Colonic mucosa (tissue), 4 donors: ENCODE measurements at places on chromosomes 1 and 21.

GRCh38 chr1:94118471-94118870 lies 2.5 kb downstream of the ABCA4 start:
- DNase-seq, result no peak

- DNase-seq, result peak; percentile 97
Observed at GRCh38 chr1:206634365-206635079, 814 bp upstream of the DYRK3 start.

DNA sequence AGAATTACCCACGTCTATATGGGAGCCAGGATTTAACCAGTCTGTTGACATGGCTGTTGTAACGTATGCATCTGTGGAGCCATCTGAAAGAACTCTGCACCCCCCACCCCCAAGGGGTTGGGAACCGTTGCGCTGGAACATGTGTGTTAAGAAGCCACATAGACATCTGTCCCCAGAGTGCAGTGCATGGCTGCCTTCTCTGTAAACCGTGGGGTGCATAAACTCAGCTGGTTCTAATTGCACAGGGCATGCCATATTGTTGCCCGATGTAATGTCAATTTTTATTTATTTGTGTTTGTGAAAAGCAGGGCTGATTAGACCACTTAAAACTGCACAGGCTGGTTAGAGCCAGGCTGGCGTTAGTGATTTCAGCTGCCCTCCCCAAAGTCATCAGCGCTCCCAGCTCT lies 70.1 kb upstream of the ROR1 start:
- no peak for DNase-seq

- no peak for DNase-seq
Observed at GRCh38 chr1:204426035-204426436, 14.4 kb upstream of the PPP1R15B start.

- DNase-seq, result no peak
Observed at GRCh38 chr21:24941316-24942185, 665.7 kb downstream of the MRPL39 start.

DNA sequence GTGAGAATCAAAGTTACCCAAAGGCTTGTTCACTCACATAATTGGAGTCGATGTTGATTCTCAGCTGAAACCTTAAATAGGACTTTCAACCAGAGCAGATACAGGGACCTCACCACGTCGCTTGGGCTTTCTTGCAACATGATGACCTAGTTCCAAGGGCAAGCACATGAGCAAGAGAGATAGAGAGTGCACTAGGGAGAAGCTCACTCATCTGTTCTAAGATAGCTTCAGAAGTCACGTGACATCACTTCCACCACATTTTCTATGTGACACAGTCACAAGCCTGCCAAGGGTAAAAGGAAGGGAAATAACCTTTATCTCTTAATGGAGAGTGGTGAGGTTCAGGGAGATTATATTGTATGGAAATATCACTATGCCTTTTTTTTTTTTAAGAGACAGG lies 470.1 kb upstream of the PLXNA2 start:
- no peak for DNase-seq

- DNase-seq, result no peak
Observed at GRCh38 chr1:100862591-100862990, 32.1 kb downstream of the EXTL2 start.

- DNase-seq, result no peak
Observed at GRCh38 chr21:19321688-19322087, 918.1 kb upstream of the TMPRSS15 start.

DNA sequence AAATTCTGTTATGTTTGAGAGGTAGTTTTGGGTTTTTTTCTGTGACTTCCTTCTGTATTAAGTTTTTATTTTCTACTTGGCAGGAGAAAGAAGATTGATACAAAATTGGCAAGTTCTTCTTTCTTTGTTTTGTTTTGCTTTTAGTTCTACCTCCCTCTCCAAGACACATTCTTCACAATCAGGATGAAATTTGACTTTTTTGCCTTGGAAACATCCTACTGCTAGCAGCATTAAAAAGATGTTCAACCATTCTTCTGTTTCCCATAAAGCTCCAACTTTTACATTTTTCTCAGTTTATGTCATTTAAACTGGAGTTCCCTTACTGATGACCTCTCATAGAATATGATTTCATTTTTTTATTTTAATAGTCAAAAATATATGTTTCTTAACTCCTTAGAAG lies 234.8 kb downstream of the NCAM2 start:
- DNase-seq, result no peak
